ENCODE measurements at places on chromosomes 11 and 22.

DNA sequence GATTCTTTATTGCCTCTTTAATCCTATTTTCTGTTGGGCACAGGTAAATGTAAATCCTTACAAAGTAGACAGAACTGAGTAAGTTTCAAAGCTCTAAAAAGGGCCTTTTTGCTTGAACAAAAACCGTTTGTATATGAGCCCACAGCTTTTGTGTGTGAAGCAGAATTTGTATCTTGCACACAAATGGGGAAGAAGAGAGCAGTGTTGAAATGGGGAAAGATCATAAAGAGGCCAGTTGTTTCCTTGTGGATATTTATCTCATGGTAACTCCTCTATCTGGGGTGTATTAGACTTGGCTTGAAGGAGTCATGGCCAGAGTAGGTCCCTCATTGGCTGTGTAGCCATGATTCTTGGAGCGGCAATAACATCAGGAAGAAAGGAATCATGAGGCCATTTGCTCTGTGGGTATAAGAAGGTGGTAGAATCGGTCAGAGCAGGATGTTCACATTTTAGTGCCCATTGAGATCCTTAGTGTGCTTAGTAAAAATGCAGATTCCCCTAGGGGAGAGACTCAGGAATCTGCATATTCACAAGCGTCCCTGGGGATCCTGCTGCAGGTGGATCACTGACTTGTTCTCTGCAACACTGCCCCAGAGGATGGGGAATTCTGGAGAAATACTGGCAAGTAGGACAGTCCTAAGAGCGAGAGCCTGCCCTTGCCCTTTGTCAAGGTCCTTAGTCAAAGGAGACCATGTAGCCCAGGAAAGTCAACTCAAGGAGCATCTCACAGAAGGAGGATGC, 126.5 kb downstream of the LDLRAD3 start:
- DNase-seq: no peak

DNA sequence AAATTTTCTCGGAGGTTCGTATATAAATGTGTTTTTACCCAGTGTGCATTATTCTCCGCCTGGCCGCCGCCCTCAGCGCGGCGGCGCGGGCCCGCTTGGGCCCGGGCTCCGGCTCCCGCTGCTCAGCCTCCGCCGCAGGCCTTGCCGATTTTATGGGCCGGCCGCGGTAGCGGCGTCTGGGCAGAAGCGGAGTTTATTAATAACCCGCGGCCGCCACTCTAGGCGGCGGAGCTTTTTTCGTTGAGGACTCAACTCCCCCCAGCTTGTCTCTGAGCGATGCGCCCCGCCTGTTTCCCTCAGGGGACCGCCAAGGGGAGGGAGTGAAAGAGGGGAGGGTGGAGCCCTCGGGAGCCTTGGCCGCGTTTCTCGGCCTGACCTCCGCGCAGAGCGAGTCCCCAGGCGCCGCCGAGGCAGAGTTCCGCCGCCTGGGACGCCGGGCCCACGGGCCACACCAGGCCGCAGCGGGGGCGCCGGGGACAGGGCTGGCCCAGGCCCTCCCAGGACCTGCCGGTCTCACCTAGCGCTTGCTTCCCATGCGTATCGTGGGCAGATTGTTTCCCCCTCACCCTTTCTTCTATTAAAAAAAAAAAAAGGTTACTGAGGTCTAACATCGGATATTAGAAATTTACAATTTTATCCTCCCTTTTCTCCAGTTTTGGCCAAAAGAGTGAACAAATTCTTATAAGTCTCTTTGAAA, 399 bp downstream of the ZNF143 start:
- peak; percentile 95 for DNase-seq

- no peak for DNase-seq
These were observed 19.5 kb upstream of the FADD start for GRCh38 chr11:70183483-70184176.

- DNase-seq: no peak
These were observed 239.0 kb downstream of the CTTN start for GRCh38 chr11:70637186-70637800.

DNA sequence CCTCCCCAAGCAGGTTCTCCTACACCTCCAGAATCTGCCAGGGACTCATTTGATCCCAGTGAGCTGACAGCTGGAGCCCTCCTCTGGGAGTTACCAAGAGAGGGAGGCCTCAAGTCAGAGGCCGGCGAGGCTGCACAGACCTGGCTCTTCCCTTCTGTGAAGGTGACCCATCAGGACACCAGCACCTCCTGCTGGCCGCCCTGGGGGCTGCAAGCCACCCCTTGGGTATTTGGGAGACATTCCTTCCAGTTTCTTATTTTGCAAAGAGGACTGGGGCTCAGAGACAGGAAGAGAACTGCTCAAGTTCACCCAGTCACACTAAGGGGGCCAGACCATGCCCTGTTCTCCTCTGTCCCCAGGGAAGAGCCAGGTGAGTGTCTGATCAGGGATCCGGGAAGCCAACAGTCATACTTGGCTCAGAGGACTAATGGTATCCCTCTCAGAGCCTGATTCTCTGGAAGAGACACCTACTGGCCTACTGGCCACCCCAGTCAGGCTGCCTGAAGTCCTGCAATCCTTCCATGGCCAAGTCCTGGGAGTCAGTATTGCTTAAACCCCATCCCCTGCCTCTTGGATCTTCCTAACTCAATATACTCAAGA, 40.5 kb upstream of the RIC3 start:
- DNase-seq: no peak

GRCh38 chr11:14254533-14255237, 104.3 kb downstream of the RRAS2 start:
- no peak for DNase-seq

GRCh38 chr11:65821107-65821506, 12.7 kb upstream of the SNX32 start:
- no peak for DNase-seq

GRCh38 chr22:30444632-30445437, 19.3 kb downstream of the MTFP1 start:
- DNase-seq: peak; percentile 45

GRCh38 chr11:83471831-83472727, 185.9 kb upstream of the CCDC90B start:
- no peak for DNase-seq

DNA sequence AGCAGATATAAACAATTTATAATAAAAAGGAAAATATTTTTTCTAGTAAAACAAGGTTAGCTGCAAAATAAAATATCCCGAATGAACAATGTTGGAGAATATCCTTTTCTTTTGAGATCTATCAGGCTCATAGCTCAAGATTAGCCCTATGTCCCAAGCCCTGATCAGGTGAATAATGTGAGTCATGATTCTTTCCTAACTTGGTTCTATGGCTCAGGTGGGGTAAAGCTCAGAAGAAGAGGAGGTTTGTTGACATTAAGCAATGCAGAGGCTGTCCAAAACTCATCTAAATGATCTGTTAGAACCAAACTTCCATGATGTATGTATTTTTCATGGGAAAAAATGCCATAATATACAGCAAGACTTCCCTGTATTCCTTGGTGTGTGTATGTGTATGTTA, 86.1 kb downstream of the TRIM44 start:
- DNase-seq: no peak

GRCh38 chr22:21669026-21669425, 3.2 kb downstream of the PPIL2 start:
- DNase-seq: no peak

- DNase-seq: no peak
These were observed 182.2 kb downstream of the IGLL1 start for GRCh38 chr22:23397613-23398567.

- no peak for DNase-seq
These were observed 30.2 kb downstream of the C11orf91 start for GRCh38 chr11:33670250-33671011.

DNA sequence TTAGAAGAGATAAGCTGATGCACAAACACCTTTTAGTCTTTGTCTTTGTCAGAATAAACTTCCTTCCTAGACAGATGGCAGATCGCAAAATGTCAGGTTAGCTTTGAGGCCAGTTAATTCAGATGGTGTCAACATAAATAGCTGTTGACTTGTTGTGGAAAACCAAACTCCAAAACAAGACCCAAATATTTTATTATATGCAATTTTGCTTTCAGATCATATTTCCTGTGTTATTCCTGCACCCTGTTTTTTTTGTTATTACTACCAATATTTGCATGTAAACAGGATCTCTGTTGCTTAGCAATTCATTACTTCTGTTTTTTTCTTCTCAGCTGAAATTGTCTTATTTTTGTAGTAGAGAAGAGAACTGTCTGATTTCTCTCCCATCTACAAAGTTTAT, 316.0 kb downstream of the ETS1 start:
- DNase-seq: no peak

- no peak for DNase-seq
These were observed 31.8 kb downstream of the FEZ1 start for GRCh38 chr11:125464270-125464662.

GRCh38 chr11:93659196-93659595, 2.3 kb upstream of the CEP295 start:
- DNase-seq: no peak
